Choroid plexus epithelial cell (primary cell): ENCODE measurements at places on chromosomes 11 and 22.

DNA sequence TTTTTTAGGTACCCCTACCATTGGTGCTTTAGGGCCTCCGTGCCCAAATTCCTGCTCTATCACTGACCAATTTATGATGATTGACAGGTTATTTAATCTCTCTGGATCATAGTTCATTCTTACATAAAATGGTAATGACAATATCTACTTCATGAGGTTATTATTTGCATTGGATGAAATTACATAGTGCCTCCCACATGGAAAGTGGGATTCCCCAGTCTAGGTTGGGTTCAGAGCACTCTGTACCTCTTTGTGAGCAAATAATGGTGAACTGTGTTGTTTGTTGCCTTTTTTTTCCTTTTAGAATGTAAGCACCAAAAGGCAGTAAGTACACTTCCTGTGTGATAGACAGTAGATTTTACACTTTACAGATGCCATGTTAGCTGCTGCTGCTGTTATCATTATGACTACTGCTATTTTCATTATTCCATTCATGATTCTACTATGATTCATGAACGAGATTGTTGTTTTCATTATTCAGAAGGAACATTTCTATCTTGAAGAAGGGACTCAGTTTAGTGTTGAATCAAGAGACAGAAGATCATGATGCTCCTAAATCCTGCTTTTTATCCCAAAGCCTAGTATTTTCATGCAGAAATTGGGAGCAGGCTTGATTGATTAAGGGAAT is 100.8 kb downstream of the ALX4 start:
- DNase-seq = peak; percentile 37

GRCh38 chr22:17260298-17260697 is 41.1 kb upstream of the ADA2 start:
- no peak for DNase-seq

- DNase-seq = peak; percentile 50
These were observed 653 bp downstream of the IL18BP start for GRCh38 chr11:71999362-71999761.

DNA sequence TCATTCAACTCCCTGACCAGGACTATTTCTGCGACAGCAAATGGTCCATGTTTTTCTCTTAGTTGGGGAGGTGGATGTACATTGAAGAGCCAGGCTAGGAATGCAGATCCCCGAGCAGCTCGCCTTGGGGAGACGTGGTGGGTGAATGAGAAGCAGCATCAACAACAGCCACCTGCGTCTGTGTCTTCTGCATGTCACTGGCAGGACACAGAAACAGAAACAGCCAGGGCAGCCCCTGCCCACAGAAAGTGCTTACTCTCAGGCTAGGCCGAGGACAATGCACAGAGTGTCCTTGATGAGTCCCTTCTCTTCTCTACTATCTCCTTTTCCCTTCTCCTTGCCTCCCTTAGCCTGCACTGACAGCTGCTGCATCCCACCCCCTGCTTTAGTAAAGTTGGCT is 541.9 kb upstream of the CADM1 start:
- no peak for DNase-seq

GRCh38 chr22:41660416-41660815 is 28.3 kb downstream of the SNU13 start:
- DNase-seq = peak; percentile 8

GRCh38 chr22:39220450-39220849 is 24.3 kb downstream of the PDGFB start:
- DNase-seq = no peak

DNA sequence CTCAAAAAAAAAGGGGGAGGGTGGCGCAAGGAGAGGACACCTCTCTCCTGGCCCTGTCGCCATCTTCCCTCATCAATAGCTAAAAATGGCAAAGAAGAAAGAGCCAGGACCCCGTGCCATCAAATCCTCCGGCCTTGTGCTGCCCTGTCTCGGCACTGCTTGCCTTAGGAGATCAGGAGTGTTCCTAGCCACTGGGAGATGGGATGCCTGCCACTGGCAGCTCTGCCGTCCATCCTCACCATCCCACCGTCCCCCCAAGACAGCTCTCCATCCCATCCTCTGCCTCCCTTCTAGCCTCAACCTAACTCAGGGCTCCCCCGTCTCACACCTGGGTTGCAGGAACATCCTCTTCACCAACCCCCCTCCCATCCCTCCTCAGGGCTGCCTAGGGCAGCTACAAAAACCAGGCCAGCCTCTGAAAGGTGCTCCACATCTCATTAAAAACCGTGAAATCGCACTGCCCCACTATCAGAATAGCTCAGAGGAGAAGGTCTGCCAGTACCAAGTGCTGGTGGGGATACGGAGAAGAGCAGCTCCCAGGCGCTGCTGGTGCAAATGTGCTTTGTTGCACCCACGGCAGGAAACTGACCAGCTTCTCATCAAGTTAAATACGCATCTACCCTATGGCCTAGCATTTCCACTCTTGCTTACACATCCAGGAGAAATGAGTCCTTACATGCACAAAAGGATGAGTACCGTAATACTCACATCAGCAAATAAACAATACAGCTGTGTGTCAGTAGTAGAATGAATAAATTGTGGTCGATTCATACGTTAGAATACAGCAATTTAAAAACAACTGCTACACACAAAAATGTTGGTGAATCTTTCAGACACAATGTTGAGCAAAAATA is 31.7 kb upstream of the GCAT start:
- peak; percentile 60 for DNase-seq

GRCh38 chr22:44667829-44668189 is 34.2 kb upstream of the PRR5 start:
- DNase-seq = no peak

DNA sequence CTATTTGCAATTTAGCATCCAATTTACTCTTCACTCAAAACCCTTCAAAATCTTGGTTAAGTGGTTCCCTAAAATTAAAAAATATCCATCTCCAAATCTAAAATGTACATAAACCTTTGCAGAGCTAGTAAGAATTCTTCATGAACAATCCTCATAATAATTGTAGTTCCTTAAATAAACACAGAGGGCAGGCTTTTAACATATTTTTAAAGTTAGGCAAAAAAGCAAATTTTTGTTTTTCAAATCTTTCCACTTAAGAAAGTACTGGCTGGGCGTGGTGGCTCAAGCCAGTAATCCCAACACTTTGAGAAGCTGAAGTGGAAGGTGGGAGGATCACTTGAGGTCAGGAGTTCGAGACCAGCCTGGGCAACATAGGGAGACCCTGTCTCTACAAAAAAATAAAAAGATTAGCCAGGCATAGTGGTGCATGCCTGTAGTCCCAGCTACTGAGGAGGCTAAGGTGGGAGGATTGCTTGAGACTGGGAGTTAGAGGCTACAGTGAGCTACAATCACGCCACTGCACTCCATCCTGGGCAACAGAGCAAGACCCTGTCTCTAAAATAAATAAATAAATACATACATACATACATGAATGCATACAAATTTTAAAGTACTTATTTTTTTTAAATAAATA is 25.1 kb upstream of the PLAAT3 start:
- peak; percentile 42 for DNase-seq

DNA sequence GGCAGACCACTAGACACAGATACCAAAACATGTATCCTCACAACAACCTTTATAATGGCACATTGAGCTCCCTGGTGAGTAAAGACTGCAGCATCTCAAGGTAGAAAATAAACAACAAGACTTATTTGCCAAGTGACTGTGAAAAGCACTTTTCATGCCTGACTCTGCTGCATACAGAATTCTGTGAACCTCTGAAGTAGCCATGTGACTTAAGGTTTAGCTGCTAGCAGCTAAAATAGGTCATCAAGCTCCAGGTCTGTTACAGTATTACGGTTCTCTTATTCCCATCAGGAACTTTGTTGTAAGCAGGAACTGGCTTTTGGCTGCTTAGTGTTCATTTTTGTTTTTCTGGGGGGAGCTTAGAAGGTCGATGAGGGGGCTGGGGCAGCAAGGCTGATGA is 139.4 kb downstream of the PAX6 start:
- DNase-seq = peak; percentile 12

DNA sequence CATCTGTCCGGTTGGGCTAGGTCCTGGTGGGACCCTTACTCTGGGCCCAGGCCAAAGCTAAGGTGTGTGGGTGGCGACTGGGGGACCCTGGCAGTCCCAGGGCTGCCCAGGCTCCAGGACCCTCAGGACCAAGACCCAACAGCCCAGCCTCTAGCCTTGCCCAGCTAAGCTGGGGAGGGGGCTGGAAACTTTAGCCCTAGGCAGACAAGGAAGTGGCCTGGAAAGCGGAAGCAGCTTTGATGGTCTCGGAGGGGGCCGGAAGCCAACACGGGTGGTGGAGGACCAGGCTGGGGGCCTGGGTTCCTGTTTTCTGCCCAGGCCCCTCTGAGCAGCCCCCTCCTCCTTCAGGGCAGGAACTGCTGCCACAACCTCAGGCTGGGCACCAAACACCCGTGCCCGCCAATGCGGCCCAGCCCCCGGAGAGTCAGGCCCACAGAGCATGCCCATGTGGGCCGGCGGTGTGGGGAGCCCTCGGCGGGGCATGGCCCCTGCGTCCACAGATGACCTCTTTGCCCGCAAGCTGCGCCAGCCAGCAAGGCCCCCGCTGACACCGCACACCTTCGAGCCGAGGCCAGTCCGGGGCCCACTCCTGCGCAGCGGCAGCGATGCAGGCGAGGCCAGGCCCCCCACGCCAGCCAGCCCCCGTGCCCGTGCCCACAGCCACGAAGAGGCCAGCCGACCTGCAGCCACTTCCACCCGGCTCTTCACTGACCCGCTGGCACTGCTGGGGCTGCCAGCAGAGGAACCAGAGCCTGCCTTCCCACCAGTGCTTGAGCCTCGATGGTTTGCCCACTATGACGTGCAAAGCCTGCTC is 2.8 kb downstream of the SIPA1 start:
- no peak for DNase-seq

DNA sequence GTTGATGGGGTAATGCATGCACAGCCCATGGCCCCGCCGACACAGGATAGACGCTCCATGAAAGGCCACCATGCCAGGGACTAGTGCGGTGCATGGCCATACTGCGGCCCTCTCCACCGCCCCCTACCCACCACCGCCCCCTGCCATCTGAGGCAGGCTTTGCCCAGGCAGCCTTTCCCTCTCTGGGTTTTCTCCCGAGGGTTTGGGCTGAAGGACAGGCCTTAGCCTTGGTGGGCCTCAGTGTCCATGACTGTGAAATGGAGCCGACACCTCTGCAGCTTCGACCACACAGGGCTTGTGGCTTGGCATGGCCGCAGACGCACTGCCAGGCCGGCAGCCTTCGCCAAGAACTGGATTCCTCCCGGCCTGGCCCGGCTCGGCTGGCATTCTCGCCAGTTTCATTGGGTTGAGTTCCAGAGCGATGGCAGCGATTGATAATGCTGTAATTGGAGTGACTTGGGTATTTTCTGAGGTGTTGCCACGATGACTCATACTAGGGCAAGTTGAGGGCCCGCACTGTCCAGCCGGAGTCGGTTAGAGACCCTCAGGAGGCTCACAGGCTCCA is 111.3 kb downstream of the WNT7B start:
- DNase-seq = no peak

GRCh38 chr11:107961480-107961879 is 33.2 kb downstream of the RAB39A start:
- DNase-seq = no peak

GRCh38 chr11:55357560-55358184 is 10.1 kb upstream of the OR4A15 start:
- DNase-seq = no peak

- peak; percentile 48 for DNase-seq
These were observed at the start of gene CEND1 for GRCh38 chr11:789943-790342. Gene CEND1, minus strand, starts transcription at chr11:790090. Its CDS starts 1,514 bp downstream, at chr11:788576.

DNA sequence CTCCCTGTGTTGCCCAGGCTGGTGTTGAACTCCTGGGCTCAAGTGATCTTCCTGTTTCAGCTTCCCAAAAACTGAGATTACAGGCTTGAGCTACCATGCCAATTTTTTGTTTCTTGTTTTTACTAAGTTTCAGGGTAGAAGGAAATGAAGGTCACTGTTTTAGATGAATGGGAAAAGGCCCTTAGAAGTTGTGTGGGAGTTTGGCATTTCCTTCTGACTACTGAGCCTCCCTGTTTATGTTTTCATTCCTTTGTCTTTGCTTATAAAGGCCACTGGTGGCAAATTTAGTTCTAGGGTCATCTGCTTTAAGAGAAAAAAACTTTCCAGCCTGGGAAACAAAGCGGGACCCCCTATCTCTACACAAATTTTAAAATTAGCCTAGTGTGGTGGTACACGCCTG is 22.1 kb downstream of the SRPRA start:
- DNase-seq = peak; percentile 47

DNA sequence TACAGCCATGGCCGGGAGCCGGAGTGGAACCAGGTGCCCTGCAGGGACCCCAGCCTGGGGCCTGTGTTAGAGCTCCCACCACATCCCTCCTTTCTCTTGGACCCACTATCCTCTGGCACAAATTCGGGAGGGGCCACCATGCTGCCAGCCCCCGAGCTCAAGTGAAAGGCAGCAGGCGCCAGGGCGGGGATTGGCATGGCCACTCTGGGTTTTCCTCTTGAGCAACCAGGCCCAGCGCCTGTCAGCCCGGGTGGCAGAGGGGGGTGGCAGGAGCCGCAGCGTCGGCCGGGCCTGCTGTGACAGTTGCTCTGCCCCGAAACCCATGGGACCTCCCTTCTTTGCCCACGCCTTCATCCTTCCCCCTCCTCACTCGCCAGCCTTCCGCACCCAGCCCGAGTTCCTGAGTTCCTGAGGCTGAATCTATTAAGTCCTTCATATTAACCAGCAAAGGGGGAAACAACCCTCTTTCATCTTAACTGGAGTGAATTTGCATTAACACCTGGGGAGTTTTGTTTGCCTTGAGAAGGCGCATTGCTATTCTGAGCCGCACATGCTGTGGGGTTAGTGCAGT is 16.8 kb upstream of the CABP7 start:
- DNase-seq = no peak

DNA sequence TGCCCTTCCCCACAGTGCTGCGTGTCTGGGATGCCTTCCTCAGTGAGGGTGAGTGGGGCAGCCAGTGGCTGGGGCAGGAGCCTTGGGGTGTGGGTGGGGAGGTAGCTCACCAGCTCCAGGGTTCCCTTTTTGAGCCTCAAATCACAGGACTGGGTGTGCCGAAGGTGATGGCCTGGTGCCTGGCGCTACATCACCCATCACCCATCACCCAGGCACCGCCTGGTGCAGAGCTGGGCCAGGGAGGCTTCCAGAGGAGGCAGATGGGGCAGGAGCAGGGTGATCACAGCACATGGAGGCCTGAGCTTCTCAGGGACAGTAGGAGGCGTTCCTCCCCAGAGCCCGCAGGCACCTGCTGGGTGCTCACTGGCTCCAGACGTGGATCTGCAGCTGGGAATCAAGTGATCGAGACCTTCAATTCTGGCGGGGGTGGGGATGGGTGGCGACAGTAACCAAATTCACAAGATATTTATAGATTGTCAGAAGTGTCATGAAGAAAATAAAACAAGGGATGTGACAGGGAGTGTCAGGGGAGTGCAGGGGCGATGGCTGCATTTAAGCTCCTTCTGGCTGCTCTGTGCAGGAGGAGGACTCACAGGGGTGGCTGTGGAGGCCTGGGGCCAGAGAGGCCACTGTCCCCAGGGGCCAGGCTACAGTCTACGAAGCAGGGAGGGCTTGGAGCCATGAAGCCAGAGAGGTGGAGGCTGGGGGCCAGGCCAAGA is 3.2 kb downstream of the TBC1D10C start:
- DNase-seq = no peak

GRCh38 chr11:12043959-12044791 is 35.7 kb upstream of the DKK3 start:
- DNase-seq = peak; percentile 97

- DNase-seq = no peak
These were observed 212.3 kb upstream of the B3GAT1 start for GRCh38 chr11:134624166-134624920.

GRCh38 chr11:44950031-44950624 is 555 bp downstream of the TP53I11 start:
- peak; percentile 21 for DNase-seq

GRCh38 chr22:28779833-28780232 is 7.3 kb downstream of the CCDC117 start:
- DNase-seq = no peak

GRCh38 chr11:74268456-74268855 is 43.0 kb downstream of the P4HA3 start:
- DNase-seq = no peak

- no peak for DNase-seq
These were observed 29.7 kb downstream of the AP2A2 start for GRCh38 chr11:955154-956063.
